ENCODE measurements at places on chromosomes 3 and 15. TPM values are rescaled to one million over a fixed set of nuclear protein-coding genes. Genes with fewer than 3 reads are reported as not detected.

DNA sequence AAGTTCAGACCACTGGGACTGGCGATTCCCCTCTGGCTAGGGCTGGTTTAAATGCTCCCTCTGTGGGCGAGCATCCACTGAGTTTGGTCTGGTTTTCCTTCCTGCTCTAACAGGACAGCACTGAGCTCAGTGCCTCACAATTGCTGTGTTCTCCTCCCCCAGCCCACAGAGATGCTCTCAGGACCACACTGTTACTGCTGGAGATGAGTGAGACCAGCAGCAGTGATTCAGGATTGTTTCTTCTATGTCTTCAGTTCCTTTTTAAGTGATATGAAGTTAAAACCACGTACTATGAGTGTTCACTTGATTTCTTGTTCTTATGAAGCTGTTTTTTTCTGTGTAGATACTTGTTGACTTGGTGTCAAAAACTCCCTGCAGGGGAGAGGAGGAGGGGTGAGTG lies 180.4 kb upstream of the COL8A1 start:
- no peak for DNase-seq

EIF1B gene
- 130 TPM for total RNA-seq

DNA sequence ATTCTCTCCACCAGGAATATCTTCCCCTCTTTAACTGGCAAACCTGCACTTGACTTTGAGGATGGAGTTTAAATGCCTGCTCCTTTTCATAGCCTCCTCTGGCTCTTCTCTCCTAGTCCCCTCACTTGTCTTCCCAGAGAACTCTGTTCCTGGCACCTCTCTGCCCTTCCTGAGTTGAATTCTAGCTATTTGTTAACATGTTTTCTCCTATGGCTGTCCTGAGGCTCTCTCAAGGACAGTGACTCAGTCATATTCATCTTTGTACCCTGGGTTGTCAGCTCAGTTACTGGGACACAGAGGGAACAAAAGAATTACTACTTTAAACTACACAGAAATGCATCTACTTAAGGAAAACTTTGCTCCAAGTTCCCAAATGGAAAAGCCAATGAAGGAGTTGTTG lies 365.1 kb upstream of the ICE2 start:
- no peak for DNase-seq

DNA sequence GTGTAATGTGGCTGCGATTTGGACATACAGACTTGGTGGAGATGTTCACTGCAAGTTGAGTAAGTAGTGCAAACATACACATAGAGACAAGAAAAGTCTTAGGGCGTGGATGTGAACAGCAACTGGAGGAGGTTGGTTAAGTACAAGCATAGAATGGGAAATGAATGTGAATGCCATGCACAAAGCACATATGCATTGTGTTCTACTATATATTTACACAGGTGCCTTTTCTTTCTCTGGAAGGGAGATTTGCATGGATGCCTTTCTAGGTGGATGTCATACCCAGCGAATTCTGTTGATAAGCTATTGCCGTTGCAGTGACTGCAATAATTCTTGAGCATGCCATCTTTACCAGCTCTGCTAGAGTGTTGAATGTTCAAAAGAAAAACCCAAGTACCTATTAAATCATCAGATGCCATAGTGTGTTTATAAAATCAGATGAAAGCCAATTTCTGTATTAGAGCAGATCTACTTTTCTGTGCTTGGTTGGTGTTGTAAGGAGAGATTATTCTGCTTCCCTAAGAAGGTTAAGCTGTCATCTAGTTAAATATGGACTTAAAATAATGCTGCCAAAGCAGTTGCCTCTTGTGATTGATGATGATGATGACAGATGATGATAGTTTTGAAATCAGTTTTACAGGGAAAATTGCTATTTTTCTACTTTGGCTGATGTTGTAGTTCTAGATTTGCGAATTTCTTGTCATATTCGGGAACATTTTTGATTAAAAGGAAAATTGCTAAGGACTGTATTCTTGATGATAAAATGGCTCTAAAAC lies 148.4 kb downstream of the CNTN4 start:
- no peak for DNase-seq

GRCh38 chr3:8550611-8551010 lies 49.0 kb downstream of the LMCD1 start:
- no peak for DNase-seq
